ENCODE measurements at places on chromosomes 5 and 9.

- DNase-seq: no peak
Measured at GRCh38 chr5:66894480-66895240, 298.5 kb downstream of the MAST4 start.

GRCh38 chr5:143898381-143898780 lies 86.4 kb downstream of the HMHB1 start:
- no peak for DNase-seq

GRCh38 chr5:8386719-8387288 lies 517.9 kb downstream of the MTRR start:
- DNase-seq: no peak

- DNase-seq: no peak
Measured at GRCh38 chr9:87577746-87578145, 80.1 kb downstream of the DAPK1 start.

GRCh38 chr5:9513827-9514226 lies 32.0 kb downstream of the SEMA5A start:
- no peak for DNase-seq

DNA sequence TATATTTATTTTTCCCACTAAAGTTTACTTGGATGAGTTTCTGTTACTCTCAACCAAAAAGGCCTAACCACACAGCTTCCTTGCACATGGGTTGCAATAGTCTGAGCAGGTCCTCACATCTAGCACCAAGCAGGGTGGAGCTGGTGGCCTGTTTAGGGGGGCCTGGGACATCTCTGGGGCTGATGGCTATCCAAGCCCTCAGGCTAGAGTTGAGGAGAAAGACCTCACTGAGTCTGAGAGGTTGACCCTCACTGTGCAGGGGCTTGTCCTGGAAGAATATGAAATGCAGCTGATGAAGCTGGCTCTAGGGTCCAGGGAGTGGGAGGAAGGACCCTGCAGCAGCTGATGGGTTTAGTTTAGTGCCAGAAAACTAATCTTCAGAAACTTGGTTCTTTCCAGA lies 217.1 kb upstream of the MVB12B start:
- no peak for DNase-seq

- peak; percentile 37 for DNase-seq
Measured at GRCh38 chr9:98359569-98359968, 104.1 kb upstream of the TBC1D2 start.

DNA sequence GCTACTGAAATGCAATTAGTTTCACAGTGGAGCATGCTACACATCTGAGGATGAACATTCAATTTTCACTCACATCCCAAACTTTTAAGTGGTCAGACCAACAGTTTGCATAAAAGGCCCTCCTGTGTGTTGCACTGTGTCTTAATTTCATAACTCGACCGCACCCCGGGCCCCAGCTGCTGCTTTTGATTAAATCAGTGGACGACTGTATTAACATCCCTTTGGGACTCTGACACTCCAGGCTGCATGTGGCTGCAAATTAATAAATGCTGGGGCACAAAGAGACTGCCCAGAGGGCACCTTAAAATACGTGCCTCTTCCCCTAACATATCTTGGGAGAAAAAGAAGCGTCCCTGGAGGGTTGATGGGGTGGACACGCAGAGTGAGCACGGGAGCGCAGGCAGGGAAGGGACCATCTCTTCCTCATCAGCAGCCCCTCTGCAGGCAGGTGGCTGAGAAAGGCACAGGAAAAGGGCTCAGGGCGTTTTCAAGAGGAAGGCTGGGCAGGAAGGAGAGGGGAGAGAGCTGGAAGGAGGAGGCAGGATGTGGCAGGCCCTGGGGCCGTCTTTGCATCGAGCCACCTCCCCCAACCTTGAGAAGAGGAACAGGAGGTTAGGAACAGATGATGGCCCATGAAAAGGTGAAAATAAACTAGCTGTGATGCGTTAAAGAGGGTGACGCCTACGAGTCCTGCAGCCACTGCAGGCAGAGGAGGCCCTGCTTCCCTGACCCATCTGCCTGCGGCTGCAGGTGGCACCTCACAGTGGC lies 18.6 kb downstream of the MED10 start:
- DNase-seq: peak; percentile 23

DNA sequence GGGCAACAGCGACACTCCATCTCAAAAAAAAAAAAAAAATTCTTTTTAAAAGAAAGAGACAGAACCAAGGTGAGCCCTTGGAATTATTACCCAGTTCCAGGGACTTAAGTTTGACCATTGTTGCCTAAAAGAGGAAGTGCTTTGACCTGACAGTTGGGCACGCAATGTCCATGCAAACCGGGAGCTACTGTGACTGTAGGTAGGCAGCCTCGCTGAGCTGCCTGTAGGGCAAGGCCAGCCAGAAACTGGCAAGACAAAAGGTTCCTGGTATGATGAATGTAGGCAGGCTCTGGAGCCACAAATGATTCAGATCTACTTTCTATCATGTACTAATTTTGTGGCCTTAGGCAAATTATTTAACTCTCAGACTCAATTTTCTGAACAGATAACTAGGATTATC lies 334.8 kb upstream of the ZNF462 start:
- no peak for DNase-seq

GRCh38 chr5:83306572-83307241 lies 164.8 kb upstream of the VCAN start:
- DNase-seq: no peak

DNA sequence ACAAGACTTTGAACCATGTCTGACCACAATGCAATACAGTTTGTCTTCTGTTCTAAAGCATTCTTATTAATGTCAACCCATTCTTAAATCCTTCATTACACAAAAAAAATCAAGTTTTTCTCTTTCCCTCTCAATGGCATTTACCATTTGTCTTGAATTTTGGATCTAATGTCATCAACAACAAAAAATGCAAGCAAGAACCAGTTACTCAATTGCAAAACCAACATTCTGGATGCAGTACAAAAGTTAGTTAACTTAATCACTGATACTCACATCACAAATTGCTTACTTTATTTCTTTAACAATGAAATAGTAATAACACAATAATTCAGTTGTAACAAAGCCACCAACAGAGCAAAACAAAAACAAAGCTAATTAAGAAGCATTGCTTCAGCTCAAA lies 6.0 kb downstream of the C9orf40 start:
- no peak for DNase-seq

DNA sequence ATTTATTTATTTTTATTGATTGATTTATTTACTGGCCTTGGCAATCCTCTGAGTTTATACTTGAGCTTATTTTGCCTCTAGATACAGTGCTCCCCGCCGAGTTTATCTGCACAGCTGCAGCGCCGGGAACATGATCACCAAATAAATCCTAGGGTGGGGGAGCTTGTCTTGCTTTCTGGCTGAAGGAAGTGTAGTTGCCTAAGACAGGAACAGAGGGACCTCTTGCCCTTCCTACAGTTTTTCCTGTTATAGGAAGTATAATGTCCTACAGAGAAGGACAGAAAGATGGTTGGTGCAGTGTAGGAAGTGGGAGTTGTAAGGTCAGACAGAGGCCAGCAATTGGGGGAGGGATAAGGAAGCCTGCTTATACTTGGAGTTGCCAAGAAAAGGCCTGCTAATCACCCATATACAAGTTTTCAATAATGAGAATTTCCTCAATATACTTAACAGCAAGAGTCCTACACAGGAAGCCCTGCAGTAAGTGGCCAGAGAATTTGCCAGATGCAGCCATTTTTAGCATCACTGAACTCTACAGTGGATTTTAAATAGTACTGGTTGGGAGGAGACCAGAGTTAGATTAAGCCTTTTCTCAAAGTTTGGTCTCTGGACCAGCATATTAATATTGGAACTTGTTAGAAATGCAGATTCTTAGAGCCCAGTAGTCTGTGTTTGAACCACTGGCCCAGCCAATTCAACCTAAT lies 7.7 kb downstream of the AOPEP start:
- no peak for DNase-seq

DNA sequence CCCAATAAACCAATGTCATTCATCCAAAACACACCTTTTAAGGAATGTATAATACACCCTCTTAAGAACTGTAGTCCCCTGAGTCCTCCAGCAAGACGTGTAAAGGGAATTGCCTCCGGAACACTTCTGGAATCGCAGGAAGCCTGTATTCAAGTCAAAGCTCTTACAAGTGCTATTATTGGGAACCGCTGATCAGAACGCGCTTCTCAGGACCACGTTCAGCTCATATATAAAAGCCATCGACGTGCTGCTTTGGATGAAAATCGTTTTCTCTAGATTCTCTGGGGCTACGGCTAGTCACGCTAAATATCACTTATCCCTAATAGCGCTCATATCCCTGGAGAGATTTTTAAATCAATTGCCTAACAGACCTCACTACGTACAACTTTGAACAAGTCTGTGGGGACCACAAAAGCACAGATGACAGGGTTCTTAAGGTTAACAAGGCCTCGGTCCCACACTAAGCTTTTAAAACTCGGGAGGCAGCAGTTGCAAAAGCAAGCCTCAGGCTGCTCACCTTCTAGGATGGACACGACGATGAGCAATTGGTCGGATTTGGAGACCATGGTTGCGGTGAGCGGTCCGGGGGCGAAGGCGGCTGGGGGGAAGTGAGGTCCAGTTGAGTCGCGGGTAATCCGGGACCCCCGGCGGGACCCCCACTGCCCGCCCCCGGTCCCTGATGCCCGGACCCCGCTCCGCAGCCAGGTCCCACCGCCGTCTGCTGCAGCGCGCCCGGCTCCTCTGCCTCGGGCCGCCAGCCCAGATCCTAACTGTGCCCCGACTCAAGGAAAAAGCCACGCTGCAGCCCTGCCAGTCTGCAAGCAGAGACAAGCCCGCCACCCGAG lies 548 bp downstream of the CEP120 start:
- peak; percentile 82 for DNase-seq

DNA sequence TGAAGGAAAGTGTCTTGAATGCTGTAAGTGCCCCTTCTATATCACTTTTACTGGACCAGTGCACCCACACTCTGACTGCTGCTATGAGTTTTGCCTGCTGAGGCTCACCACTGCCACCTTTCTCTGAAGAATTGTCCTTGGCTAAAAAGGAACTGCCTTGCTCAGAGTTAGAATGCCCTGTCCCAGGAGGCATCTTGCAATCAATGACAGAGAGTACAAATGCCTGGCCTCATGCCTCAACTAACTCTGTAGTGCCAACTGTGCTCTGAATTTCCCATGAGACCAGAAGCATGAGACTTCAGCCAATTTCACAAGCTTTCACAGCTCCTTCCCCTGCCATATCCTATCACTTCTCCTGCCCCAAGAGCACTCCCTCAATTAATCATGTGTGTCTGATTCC lies 569.7 kb downstream of the ZNF608 start:
- peak; percentile 63 for DNase-seq

- DNase-seq: no peak
Measured at GRCh38 chr5:142959683-142960657, 189.8 kb downstream of the ARHGAP26 start.

GRCh38 chr5:153350175-153350883 lies 140.1 kb upstream of the GRIA1 start:
- DNase-seq: peak; percentile 32

GRCh38 chr5:148952097-148952867 lies 110.6 kb downstream of the SH3TC2 start:
- DNase-seq: no peak

DNA sequence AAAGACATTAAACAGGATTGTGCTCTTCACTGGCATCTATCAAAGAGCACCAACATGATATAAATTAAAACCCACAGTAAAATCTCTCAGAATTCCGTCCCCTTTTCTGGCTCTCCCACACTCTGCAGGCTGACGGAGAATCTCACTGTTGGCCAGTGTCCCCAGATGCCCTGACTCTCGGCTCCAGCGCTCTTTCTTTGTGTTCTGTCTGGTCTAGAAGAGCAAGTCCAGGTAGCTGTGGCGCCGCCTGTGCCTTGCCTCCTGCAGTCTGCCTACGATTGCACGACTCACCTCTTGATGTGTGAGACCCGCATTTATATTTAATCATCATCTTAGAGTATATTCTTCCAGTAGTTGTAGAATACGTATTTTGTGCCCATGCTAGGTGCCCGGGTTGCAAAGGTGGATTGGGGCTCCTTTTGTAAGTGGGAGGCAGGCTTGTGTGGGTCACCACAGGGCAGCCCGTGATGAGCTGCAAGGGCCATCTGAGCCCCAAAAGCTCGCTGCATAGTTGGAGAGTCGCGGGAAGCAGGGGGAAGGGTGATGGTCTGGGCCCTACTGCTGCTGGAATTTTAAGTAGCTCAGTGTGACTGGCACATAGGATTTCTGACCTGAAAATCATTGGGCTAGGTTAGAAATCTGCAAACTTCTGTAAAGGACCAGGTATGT lies 55.6 kb downstream of the EHMT1 start:
- DNase-seq: peak; percentile 45

DNA sequence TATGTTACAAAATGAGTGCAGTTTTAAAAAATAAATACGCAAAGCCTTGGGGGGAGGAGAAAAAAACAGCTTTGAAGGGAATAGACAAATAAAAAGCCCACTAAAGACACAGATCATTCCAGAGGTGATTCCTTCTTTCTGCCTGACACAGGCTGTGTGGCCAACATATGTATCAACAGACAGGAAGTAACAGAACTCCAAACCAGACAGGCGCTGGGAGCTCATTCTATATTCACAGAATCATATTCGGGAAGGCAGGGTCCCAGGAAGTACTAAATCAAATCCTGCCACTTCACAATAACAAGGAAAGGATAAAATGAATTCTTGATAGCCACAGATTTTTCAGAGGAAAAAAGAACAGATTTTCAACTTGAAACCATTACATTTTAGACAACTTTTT lies 62.1 kb downstream of the SEMA5A start:
- no peak for DNase-seq

GRCh38 chr5:16559702-16560101 lies 57.1 kb downstream of the RETREG1 start:
- no peak for DNase-seq

GRCh38 chr9:4397917-4398316 lies 92.4 kb upstream of the SLC1A1 start:
- DNase-seq: no peak

DNA sequence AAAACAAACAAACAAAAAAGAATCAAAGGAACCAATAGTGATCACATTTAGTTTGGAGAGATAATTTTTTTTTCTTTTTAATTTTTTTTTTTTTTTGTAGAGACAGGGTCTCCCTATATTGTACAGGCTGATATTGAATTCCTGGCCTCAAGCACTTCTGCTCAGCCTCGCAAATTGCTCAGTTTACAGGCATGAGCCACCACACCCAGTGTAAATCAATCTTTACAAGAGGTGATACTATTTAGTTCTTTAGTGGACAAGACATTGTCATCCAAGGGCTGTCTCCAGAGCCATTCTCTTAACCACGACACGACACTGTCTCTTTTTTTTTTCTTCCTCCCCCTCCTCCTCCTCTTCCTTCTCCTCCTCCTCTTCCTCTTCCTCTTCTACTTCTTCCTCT lies 29.6 kb downstream of the ERAP2 start:
- DNase-seq: no peak

DNA sequence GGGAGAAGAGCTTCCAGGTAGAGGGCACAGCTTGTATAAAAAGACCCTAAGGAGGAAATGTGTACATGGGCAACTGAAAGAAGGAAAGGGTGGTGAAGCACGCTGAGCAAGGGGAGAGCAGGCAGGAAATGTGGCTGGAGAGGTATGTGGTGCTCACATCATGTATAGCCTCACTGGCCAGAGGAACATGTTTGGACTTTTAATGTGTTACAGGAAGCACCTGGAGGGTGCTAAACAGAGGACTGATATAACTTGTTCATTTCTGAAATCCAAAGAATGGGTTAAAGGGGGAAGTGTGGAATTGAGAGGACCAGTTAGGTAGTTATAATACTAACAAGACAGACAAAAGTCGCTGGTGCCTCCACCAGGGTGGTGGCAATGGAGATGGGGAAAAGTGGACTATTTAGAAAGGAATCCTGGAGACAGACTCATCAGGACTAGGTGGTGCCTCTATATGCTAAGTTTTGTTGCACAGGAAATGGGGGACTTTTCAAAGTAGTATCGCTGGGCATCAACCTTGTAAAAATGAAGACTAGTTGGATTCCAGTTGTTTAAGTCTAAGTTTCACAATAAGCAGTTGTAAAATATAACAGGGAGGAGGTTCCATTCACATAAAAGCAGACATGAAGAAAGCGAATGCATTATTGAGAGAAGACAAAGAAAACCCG lies 63.1 kb upstream of the CD180 start:
- DNase-seq: no peak

Data from eye (tissue), 1 donor.